ENCODE measurements at places on chromosomes 3 and 15.

GRCh38 chr15:38042707-38043445 is 108.4 kb downstream of the TMCO5A start:
- no peak for DNase-seq

DNA sequence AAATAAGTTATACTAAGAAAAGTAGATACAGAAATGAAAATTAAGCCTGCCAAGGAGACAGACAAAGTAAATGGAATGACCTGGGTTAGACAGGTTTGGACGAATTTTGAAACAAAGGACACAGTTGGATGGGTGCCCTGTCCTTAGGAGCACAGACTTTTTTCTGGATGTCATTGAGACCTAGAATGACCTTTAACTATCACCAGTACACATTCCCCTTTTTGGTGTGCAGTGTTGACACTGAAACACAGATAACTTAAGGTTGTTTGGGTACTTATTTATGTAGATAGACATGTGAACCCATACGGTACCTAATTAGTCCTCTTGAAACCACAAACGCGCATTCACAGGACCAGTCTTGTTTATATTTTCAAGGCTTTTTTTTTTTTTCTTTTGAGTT is 86.7 kb downstream of the PPARG start:
- DNase-seq = no peak

DNA sequence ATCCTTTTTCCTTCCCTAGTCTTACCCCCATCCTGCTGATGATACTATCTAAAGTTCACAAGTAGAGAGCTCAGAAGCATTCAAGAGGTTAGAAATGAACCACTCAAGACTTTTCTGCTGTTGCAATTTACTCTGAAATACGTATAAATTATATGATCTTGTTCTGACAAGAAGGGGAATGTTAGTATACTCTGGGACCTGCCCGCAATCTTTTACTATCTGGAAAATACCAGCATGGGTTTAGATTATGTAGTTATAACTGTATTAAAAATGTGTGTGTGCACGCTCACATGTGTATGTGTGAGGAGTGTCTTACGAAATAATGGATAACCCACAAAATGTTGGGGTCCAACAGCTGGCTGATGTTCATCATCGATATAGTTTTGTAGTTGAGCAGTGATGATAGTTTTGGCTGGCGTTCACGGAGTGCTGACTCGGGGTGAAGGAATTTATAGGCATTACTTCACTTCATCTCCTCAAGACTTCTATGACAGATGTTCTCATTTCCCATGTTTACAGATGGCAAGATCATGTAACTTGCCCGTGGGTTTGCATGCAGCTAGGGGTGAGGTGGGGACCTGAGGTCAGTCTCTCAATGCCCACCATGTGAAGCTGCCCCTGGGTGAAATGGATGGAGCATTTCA is 297.5 kb upstream of the LYSMD4 start:
- DNase-seq = no peak

DNA sequence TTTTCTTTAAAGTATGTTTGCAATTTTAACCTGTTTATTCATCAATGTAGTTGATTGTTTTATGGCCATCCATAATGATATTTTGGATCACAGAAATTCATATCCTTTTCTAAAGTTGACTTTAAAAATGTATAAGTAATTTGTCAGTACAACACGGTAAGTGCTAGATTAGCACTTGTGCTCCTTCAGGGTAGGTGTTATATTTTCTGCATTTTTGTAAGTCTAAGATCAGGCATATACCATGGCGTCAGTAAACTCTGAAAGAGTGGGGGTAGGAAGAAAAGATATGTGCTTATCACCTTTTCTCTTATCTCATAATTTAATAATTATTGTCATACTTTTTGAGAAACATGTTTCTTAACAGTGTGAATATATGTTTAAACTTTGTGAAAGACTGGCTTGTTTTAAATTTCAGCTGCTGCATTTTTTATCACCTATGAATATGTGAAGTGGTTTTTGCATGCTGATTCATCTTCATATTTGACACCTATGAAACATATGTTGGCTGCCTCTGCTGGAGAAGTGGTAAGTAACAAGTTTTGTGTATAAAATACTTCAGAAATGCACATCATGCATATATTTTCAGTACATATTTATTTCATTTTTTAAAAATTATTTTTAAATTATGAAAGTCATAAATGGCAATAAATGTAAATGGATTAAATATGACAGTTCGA is 22.1 kb downstream of the SLC25A26 start:
- DNase-seq = no peak

GRCh38 chr3:155785662-155786295 is 20.3 kb downstream of the C3orf33 start:
- no peak for DNase-seq

- DNase-seq = no peak
These were observed 42.5 kb downstream of the MCTP2 start for GRCh38 chr15:94273826-94274225.

GRCh38 chr3:155737844-155738460 is 6.9 kb downstream of the PLCH1 start:
- DNase-seq = no peak

DNA sequence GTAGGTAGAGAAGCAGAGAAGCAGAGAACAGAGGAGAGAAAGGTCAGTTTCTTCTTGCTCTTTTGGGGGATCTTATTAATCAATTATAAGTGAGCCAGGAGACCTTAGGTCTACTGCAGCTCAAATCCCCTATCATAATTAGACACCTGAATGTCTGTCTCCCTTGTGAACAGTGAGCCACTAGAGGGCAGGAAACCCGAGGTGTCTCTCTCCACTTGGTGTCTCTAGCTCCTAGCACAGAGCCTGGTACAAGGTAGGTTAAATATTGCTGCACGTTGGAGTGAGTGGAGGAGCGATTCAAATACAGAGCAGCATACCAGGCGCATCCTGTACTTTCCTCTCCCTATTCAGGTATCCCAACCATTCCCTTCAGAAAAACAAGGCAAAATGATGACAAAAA is 2.0 kb upstream of the ST8SIA2 start:
- no peak for DNase-seq

GRCh38 chr15:38085114-38085513 is 150.7 kb downstream of the TMCO5A start:
- DNase-seq = no peak

DNA sequence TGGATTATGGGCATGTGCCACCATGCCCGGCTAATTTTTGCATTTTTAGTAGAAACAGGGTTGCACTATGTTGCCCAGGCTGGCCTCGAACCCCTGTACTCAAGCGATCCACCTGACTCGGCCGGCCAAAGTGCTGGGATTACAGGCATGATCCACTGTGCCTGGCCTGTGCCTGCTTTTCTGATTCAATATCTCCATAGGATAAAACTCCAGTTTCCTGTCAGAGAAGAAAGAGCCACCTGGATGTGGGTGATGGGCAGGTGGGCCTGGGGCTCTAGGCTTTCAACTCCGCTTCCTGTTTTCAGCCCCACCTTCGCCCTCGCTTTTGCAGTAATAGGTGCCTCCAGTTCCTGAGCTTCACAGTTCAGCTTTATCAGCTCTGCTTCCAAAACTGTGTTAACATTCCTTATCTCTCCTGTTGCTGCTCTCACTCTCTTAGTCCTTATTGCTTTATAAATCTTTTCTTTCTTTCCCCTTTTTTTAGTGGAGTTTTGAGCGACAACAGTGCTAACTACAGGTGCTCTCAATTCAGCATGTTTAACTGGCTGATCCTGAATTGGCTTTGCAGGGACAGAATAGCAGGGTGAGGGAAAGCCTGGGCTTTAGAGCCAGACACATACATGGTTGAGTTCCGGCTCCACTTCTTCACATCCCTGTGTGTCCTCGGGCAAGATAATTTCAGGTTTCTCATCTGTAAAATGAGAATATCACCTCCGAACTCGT is 21.1 kb upstream of the PDE8A start:
- no peak for DNase-seq

DNA sequence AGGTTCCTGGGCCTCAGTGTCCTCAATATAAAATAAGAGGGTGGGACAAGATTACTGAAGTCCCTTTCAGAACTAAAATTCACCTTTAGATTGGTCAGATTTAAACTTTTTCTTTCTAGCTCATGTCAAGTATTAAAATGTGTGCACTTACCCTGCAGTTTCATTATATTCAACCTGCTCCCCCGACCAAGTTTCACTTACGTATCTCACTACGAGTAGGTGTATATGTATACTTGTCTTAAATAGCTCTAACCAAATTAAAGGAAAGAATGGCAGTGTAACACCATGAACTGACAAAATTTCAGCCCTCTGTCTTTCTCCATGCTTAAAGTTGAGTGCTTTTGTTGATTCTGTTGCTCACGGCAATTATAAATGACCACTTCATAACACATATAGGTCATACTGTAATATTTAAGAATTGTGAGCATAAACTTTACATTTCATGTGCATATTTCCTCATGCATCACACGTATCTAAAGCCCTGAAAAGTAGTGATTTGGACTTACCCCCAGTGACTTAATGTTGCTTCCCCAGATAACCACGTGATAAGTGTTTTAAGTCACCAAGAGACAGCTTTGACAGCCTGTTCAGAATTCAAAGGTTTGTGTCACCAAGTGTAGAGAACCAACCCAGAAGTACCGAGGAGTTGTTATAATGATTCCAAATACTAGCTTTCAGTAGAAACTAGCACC is 70.0 kb downstream of the PGPEP1L start:
- no peak for DNase-seq

DNA sequence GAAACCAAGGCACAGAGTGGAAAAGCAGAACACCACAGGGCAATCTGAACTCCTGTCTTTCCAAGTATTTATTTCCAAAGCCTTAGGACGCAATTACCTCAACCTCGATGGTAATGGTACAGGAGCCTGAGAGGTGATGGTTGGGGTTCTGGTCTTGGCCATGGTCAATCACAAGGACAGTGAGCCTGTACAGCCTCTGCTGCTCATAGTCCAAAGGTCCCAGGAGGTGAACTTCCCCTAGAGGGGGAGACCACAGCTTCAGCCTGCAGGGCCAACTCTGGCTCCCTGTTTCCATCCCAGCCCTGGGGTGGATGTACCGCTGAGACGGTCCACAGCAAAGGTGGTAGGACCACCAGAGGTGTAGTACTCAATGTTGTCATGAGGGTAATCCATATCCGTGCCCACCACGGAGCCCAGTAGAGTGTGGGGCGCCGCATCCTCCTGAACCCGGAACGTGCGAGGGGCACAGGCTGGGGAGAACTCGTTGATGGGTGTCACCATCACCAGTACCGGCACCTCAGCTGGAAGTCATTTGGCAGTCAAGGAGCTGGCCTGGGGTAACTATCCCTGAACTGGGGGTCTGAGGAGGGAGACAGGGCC is 6.1 kb downstream of the CDHR4 start:
- DNase-seq = no peak

GRCh38 chr3:191235331-191236314 is 36.6 kb downstream of the OSTN start:
- no peak for DNase-seq

- DNase-seq = no peak
These were observed 724.8 kb upstream of the CFAP20DC start for GRCh38 chr3:59774634-59775033.

DNA sequence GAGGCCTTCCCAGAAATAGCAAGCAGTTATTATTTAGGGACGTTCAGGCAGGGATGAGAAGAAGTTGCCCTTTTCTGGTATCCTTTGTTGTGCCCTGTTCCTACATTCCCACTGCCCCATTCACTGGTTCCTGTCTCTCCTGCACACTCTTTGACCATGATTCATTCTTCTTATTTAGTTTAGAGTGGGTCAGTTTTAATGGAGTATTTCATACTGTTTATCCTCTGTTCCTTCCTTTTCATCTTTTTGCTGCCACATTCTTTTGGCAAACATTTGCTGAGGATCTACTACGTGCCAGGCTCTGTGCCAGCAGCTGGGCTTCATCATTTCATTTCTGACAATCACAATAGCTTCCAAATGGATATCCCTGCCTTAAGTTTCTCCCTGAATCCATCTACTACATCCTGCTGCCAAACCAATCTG is 11.8 kb upstream of the EID1 start:
- DNase-seq = no peak

DNA sequence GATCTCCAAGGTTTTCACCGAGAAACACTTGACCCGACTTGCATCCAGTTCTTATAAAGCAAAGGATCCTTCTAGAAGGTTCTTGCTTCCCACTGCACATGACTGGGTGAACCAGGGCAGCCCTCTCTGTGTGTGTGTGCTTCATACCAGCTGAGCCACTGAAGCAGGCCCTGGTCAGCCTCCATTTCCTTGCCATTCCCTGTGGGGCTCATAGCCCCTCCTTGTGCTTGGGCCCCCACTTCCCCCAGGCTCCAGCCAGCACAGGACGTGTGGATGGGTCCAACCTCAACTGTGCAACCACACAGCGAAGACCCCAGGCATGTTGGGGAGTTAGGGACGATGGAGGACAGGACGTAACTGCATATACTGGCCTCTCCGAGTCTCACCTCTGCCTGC is 15.5 kb downstream of the KLF15 start:
- DNase-seq = no peak

GRCh38 chr3:124566701-124567100 is 163.6 kb upstream of the UMPS start:
- no peak for DNase-seq

DNA sequence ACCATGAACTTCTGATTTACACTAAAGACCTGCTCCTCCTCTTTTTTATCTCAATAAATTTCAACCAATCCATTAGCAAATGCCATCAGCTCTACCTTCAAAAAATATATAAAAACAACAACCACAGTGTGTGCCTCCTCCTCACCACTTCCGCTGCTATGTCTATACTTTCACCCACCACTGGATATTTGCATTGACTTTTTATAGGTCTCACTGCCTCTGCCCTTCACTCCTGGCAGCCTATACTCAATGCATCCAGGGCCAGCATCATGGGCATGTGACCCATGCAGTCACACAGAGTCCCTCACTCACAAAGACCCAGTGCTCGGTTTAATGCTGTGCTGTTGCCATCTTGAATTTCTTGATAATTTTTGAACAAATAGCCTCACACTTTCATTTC is 53.5 kb upstream of the CCDC54 start:
- no peak for DNase-seq

DNA sequence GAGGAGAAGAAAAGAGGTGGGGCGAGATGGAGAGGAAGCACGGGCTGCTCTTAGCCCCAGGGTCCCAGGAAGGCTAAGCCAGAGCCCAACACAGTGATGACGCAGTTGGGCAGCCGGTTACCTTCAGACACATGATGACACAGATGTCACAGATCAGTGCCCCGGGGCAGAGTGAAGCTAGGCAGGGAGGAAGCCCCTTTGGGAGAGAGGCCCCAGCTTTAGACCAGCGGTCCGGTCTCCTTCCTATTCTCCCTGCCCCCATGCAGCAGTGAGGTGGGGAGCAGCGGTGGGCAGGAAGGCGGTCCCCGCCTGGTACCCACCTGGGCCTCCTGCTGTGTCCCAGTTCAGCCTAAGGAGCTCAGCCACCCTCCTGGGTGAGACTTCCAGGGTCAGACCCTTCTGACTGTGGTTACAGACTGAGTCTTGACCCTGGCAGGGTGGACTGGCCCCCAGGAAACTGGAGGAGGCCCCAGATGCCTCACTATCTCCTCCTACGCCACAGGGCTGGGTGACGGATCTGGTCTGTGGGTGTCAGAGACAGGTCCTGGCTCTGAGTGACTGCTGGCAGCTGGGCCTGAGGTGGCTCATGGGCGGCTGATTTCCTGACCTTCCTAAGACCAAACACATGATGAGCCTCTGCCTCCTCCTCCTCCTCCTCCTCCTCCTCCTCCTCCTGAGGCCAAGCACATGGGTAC is 38.8 kb upstream of the LINGO1 start:
- no peak for DNase-seq

Measured in NCI-H187 (cell line).